ENCODE measurements at places on chromosomes 5 and 9.

GRCh38 chr5:59782856-59783255 lies 110.7 kb downstream of the PDE4D start:
- no peak for DNase-seq

DNA sequence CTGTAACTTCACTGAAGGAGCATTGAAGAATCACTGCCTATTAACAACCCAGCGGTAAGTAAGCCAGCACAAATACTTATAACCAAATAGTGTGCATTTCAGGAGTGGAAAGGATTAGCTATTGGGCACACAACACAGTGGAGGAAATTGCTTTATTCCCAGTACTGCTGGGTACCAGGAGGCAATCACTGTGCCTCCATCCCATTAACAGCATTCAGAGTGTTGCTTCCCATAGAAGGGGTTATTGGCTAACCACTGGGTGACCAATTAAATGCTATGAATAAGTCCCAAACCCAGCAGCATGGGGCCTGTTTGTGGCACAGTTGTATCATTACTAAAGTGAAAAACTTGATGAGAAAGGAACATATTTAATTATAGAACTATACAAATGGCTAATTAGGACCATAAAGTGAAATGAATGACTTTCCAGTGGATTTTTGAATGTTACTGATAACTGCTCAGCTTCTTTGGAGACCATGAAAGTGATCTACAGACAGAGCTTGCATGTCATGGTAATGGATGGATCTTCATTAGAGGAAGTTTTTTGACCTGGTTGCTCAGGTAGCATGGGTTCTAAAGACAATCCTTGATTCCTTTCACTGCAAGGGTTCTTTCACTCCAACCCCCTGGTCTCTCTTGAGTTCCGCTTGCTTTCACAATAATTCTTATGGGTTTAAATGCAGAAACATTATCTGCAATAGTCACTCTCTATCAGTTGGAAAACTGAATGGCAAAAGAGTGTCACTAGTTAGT lies 413.3 kb upstream of the RORB start:
- no peak for DNase-seq

DNA sequence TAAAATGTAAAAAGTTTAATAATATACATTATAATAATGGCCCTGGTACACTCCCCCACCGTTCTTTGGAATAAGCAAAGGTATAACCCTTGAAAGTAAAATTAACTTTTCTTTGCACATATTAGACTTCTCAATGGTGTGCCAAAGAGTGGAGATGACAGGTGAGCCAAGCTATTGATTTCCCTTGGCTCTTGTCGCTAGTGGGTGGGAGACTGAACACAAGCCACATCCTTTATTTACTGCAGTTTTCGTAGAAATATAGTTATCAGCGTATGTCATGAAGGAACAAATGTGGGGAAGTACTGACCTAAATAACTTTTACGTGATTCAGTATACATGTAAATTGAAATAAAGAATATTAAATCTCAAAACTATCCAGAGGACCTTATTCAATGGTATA lies 549.3 kb downstream of the RAB3C start:
- DNase-seq: no peak

DNA sequence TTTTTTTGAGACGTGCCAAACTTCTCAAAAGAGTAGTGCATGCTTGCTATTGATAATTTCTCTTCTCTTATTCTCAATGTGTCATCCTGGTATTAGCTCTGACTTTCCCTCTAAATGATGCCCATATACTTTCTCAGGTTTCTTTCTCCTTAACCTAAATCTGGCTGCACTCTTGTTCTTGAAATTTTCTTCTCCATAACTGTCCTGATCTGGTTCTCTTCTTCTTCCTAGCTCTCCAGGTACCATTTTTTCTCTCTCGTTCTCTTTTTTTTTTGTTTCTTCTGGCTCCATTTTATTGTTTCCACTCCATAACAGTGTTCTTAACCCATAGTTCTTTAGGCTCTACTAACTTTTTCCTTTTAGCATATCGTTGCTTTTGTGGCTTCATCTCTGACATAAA lies 47.9 kb downstream of the ACTBL2 start:
- no peak for DNase-seq

- DNase-seq: no peak
Measured at GRCh38 chr9:132472199-132472598, 62.2 kb downstream of the CFAP77 start.

- no peak for DNase-seq
Measured at GRCh38 chr5:133322743-133323142, 270.9 kb downstream of the HSPA4 start.

DNA sequence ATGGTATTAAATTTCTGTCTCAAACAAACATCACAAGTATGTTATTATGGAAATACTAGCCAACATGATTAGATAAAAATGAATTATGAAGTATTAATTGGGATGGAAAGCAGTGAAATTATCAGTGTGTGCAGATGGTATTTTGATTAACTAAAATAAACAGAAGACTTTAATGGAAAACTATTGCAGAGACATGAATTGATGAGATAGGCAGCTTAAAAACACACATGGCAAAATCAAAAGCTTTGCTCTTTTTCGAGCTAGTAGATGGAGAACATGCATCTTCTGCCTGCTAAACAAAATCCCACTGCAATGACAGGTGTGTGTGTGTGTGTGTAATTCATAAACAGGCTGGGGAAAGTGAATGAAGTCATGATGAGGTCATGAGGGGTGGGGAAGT lies 426.2 kb downstream of the MTRR start:
- DNase-seq: no peak

DNA sequence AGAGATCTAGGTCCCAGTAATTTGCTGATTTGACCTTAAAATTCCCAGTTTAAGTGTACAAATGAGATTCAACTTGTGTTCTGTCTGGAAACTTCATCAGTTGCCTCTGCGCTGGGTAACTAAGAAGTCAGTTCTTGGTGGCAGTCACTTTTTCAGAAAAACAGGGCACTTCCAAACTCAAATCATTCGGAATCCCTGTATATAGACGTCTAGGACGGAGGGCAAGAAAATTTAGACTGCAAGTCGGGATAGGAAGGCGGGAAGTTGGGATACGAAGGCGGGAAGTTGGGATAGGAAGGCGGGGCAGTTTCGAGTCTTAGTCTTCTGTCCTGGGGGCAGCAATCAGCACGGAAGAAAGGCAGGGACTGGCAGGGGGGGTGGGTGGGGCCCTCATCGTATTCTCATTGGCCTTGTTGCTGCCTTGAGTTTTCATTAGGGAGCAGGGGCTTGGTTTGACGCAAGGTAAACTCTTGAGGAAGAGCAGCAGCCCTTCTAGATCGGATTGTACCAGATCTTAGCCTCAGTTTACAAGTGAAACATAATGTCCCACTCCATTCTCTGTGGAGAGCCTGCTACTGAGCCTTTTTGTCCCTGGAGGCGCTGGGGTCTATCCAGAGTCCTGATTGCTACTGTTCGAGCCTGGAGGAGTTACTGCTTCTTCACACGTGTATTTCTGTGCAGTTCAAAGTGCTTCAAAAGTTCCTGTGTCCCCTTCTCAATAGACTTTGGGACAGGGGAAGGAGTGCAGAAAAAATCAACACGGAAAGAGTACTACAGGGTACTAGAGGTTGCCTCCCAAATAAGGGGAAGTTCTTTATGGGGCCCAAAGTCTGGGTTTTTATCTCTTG lies 2.7 kb upstream of the PURA start:
- DNase-seq: no peak

GRCh38 chr9:16352791-16353401 lies 517.6 kb downstream of the BNC2 start:
- DNase-seq: no peak

All from AG08395 (cell line).